ENCODE measurements at places on chromosomes 6 and 20.

DNA sequence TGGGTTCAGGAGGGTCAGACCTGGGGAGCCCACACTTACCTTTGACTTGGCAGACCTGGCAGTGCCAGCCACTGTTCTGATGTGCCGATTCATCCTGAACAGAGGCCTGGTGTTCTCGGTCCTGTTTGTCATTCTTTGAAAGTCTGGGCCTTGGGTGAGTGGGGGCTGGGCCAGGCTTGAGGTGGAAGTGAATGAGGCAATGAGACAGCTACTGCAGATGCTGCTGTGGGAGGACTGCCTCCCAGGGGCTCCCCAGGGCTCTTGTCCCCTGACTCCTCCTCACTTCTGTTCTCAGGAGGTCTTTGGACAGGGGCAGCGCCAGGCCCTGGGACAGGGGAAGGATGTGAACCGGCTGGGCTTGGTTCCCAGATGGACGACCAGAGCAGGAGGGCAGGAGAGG is 5.6 kb upstream of the TREML4 start:
- DNase-seq: no peak

DNA sequence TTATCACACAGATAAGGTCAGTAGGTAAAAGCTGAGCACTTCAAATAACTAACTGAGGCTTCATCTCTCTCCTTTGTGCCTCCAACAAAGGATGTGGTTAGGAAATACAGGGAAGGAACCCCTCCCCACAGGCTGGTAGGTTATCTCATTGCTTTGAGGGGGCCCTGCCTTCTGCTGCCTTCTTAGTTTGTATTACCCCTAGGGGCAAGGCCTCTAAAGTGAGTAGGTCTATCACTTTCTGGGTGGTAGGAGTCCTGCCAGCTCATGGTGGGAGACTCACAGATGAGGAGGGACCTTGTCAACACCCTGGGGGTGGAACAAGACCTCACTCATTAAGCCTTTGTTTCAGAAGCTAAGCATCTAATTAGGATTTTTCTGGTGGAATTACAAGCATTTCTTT is 34.6 kb downstream of the EDN1 start:
- no peak for DNase-seq

GRCh38 chr6:15674690-15675386 is 12.0 kb upstream of the DTNBP1 start:
- DNase-seq: no peak

GRCh38 chr6:166556863-166557322 is 29.6 kb downstream of the RAMACL start:
- DNase-seq: no peak

DNA sequence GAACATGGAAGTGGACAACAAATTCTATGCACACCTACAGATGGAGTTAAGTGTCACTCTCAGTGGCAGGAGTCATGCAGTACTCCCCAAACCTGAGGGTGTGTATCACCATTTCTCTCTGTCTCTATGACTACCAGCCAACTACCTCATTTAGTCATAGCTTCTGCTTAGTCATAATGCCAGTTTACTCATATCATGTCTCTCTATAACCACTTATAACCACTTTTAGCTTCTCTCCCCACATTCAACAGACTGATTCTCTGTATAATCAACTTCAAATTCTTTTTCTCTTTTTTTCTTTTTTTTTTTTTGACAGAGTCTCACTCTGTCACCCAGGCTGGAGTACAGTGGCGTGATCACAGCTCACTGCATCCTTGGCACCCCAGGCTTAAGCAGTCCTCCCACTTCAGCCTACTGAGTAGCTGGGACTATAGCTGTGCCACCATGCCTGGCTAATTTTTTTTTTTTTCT is 13.8 kb upstream of the GTF3C6 start:
- peak; percentile 6 for DNase-seq

DNA sequence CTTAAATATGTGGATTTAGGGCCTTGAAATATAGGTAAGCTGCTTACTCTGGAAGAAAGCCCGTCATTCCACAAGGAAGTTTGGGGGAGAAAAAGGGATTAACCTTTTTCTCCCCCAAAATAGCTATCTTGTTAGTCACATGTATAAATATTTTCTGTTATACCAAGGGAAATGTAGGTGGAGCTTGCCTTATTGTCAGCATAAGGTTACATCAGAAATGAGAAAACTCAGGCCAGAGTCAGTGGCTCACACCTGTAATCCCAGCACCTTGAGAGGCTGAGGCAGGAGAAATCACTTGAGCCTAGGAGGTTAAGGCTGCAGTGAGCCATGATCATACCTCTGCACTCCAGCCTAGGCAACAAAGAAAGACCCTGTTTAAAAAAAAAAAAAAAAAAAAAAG is 129.9 kb downstream of the LRFN2 start:
- no peak for DNase-seq

DNA sequence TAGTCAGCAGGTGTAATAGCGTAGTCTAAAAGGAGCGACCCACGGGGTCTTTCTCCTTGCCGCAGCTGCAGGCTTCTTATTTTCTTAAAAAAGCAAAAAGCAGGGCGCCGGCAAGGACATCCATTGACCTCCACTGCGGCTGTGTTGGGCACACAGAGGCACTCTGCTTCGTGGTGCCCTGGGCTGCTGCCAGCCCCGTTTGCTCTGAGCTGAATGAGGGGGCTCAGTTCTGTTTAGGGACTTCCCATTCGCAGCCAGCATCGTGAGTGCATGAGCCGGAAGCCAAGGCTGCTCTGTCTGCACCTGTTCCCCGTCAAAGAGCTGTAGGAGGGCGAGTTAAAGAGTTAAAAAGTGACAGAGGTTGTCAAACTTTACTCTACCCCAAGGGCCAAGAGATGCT is 1.7 kb upstream of the SLC22A2 start:
- no peak for DNase-seq

DNA sequence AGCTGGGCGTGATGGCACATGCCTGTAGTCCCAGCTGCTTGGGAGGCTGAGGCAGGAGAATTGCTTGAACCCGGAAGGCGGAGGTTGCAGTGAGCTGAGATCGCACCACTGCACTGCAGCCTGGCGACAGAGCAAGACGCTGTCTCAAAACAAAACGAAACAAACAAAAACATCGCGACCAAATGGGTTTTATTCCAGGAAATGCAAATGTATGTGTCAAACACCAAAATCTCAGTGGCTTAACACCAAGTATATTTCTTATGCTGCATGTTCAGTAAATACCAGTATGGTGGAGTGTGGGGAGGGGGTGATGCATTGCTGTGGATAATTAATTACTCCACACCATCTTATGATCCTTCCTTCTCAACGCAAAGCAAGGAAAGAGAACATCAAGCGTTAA is 28.1 kb downstream of the ACTR5 start:
- DNase-seq: no peak

DNA sequence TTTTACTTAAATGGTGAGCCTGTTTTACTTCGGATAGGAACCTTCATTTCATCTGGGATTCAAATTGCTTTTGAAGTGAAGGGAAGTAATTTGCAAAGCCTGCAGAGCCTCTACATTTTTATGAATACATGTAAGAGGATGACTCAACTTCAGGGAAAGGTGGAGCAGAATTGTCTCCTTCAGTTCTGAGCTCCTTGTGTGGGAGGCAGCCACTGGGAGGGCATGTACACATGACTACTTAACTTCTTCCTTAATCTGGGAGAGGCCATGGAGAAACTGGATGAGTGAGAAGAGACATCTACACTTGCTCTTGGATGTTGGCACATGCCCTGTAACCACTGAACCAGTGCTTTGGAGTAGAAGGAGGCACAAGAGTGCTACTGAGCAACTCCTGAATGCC is 145.1 kb upstream of the NRSN1 start:
- DNase-seq: no peak

- no peak for DNase-seq
Measured at GRCh38 chr20:35226126-35226883, at the start of gene MMP24. MMP24 (plus strand) TSS chr20:35226690; CDS start chr20:35226739, 49 bp downstream.

- DNase-seq: no peak
Measured at GRCh38 chr6:56096946-56097621, 150.3 kb downstream of the COL21A1 start.

- no peak for DNase-seq
Measured at GRCh38 chr6:108179741-108180140, 13.9 kb downstream of the NR2E1 start.

GRCh38 chr6:105272786-105273185 is 93.0 kb upstream of the POPDC3 start:
- no peak for DNase-seq

- DNase-seq: no peak
Measured at GRCh38 chr20:46900086-46900485, 5.4 kb downstream of the EYA2 start.

DNA sequence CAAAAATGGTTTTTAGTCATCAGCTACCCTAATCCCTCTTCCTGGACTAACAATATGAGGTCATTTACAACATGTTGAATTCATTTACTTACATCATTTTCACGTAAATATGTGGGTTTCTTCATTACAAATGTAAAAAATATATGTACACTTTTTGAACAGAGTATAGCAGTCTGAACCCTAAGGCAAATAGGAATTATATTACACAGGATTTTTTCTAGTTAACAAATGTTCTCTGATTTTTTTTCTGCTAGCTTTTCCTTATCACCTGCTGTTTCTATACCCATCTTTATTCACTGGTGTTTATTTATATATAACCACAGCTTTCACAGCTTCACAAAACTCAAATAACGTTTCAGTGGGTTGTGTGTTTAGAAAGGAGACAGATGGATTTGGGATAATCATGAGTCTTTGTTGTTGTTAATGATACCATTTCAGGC is 21.0 kb upstream of the CD2AP start:
- DNase-seq: no peak

DNA sequence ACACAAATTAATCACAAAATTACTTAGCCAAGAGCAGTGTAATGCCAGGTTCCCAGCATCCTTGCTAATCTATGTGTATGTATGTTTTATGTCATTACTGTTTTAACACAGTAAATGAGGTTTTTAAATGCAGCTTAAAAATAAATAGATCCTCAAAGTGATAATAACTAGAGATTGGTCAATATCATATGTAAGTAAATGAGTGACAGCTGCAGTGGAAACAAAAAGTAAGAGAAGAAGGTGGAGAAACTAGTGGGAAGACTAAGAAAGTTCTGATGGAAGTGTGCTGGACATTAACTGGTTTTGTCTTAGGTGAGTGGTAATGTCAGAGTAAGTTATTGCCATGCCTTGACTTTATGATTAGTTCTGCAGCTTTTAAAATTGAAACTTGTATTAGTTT is 1.9 kb upstream of the GJB7 start:
- no peak for DNase-seq

GRCh38 chr6:22848121-22848520 is 278.8 kb downstream of the HDGFL1 start:
- no peak for DNase-seq

- DNase-seq: no peak
Measured at GRCh38 chr6:1790684-1791083, 181.0 kb downstream of the FOXC1 start.

DNA sequence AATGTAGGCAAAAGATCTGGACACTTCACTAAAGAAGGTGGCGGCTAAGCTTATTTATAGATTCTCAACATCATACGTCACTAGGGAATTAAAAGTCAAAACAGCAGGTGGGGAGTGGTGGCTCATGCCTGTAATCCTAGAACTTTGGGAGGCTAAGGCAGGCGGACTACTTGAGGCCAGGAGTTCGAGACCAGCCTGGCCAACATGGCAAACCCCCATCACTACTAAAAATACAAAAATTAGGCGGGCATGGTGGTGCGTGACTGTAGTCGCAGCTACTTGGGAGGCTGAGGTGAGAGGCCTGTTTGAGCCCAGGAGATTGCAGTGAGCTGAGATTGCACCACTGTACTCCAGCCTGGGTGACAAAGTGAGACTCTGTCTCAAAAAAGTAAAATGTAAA is 74.6 kb downstream of the GPX5 start:
- DNase-seq: no peak

GRCh38 chr20:25987073-25987927 is 290.6 kb upstream of the ZNF337 start:
- peak; percentile 24 for DNase-seq

DNA sequence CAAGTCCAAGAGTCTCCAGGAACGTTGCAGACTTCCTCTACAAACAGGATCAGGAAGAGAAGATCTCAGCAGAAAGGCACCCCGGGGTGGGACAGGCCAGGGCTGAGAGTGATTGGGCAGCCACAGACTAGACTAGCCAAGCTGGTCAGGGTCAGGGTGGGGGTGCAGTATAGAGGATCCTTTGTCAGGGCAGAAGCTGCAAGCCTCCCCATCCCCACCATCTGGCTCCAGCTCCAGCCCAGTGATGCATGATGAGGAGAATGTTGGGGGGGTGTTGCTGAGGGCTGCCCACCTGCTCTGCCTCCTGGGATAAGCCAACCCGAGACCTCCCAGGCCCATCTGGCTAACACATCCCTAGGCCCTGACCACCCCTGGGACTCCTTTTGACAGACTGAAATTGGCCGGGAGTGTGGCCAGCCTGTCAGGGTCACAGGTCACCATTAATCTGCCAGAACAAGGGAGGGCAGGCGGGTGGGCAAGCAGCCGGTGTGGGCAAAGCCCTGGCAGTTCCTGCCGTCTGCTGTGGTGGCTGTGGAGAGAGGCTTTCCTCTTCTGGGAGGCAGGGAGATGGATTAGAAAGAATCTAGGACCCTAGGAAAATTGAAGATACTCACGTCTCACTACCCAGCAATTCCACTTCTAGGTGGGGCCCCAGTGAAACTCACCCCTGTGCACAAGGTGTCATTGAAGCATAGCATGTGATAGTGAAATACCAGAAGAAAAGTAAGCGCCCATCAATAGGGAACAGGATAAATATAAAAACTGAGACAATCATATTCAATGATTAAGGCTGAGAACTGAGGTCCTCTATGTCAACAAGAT is 22.1 kb upstream of the SNTA1 start:
- no peak for DNase-seq

- DNase-seq: no peak
Measured at GRCh38 chr6:98366371-98366770, 468.0 kb upstream of the POU3F2 start.

GRCh38 chr20:44792796-44793195 is 17.6 kb downstream of the RIMS4 start:
- DNase-seq: no peak

DNA sequence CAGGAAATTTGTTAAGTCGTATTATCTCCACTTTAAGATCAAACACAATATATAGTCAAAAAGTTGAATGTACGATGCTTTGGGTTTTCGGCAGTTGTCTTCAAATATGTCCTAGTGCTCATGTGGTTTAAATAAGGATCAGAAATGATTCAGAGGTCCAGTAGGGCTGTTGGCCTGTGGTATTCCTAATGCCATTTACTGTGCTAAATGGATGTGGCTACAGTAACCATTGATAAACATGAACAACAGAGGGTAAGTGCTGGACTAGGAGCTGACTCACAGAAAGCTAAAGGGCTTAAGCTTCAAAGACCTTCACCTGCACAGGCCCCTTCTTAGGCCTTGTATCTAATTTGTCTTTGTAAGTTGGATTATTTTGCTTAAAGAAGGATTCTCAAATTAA is 80.5 kb upstream of the TPD52L1 start:
- no peak for DNase-seq

DNA sequence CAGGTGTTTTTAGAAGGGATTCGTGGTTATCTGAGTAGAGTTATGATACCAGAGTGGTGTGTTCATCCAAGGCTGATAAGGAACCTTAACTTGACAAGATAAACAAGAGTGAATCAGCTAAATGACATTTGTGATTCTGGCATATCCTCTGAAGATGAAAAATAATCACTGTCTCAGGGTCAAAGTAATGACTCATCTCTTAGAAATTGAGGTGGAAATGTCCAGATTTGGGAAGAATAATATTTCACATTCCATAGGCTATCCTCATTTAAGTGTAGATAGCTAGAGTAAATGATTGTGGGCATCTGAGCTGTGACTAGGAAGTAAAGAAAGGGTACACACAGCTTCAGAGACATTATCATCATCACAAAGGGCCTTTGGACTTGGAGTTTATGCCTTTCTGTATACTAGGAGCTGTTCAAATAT is 255.7 kb downstream of the GJA1 start:
- no peak for DNase-seq

- no peak for DNase-seq
Measured at GRCh38 chr6:163354085-163354484, 60.4 kb upstream of the QKI start.

All from stimulated activated effector memory CD8-positive, alpha-beta T cell treated with anti-CD3 and anti-CD28 coated beads, Interleukin-12 subunit alpha, Interleukin-12 subunit beta, amount 100 ng/mL, for 72 hours (primary cell).